ENCODE measurements at places on chromosomes 12 and 14.

DNA sequence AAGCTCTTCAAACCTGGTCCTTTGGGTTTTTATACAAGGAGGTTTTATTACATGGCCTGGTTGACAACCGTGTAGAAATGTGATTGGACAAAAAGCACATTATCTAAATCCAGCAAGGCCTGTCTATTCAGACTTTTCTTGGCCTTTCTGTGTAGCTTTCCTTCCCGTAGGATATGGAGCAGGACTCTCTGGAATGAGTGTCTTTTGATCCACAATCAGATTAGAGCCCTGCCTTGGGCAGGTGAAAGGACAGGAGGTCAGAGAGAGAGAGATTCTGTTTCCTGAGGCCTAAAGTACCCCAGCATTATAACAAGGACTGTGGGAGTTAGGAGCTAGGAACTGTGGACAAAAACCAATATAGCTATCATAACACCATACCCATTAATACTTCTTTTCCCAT, 375.5 kb upstream of the RGS6 start:
- DNase-seq = no peak

DNA sequence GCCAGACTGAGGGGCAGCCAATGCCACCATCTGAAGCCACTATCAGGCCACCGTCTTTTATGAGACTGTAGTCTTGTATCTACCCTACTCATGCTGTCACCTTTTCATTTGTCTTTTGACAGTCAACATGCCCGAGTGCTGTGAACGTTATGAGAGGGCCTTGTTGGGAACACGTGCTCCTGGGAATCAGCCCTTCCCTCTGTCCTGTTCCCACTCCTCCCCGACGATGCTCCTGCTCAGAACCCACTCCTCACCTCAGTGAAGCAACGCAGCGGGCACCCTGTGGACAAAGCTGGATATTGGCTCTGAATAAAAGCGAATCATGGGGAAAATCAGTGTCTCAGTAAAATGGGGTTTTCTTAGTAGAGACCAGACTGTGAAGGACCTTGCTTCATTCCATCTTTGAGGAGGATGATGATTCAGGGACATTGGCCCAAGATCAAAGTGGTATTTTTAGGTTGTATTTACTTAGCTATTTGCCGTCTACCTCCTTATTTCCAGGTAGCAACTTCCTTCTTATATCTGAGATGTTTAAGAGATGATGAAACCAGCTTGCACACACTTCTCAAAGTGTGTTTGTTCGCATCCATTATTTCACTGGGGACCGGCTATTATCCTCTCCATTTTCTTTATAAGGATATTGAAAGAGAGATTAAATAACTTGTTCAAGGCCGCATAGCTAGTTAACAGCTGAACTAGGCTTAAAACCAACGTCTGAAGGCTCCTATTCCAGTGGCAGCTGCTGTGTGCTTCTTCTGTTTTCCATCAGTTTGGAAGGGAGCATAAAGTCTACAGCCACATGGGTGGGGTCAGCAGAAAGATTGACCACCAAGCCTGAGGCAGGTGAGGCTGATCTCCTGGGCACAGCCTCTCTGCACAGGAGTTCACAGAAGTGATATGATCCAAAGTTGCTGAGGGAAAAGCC, 43.9 kb upstream of the CTDSP2 start:
- DNase-seq = no peak

DNA sequence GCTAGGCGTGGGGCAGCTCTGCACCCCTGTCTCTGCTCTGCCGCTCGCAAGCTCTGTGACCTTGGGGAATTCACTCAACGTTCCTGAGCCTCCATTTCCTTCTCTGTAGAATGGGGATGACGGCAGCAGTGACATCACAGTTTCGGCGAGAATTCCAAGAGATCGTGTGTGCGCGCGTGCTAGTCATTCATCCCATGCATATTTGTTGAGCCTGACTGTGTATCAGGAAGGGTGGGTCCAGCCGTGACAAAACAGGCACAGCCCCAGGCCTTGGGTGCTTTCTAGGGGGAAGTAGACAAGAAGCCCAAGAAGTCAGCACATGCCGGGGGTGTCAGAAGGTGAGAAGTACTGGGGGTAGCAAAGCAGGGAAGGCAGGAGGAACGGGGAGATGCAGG, 145.6 kb upstream of the NCOR2 start:
- DNase-seq = no peak

DNA sequence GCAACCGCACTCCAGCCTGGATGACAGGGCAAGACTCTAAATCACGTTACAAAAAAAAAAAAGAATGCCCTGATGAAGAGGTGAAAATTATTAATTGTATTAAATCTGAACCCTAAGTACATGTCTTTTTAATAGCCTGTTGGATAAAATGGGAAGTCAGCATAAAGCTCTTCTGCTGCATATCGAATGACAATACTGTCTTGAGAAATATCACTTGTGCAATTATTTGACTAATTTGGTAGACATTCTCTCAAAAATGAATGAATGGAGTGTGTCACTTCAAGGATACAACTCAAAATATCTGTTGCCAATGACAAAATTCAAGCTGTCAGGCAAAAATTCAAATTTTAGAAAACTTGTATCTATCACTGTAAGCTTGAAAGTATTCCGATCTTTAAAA, 38.9 kb downstream of the DNAI7 start:
- DNase-seq = no peak

DNA sequence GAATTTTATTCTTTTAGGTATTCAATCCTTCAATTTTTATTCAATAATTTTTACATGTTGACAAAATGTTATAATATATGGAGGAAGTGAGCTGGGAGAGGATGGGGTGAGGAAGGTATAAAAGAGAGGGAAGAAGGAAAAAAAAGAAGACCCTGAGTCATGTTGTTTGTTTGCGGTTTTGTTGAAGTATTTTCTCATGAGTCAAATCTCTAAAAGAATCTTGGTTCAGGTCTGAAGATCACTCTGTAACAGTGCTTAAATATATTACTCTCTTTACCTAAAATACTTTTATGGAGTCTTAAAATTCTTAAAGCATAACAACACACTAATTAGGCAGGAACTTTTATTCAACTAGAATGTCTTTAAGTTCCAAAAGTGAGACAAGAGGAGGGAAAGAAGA, 489.6 kb upstream of the GARIN6 start:
- DNase-seq = no peak

Measured in NCI-H1092 (cell line).